ENCODE measurements at places on chromosomes 1 and 21. TPM values are rescaled to one million over a fixed set of nuclear protein-coding genes. Genes with fewer than 3 reads are reported as not detected.

- no peak for DNase-seq
Measured at GRCh38 chr1:99122039-99122438, 117.4 kb upstream of the PLPPR5 start.

- no peak for DNase-seq
Measured at GRCh38 chr1:109719337-109719837, 7.3 kb downstream of the GSTM5 start.

DNA sequence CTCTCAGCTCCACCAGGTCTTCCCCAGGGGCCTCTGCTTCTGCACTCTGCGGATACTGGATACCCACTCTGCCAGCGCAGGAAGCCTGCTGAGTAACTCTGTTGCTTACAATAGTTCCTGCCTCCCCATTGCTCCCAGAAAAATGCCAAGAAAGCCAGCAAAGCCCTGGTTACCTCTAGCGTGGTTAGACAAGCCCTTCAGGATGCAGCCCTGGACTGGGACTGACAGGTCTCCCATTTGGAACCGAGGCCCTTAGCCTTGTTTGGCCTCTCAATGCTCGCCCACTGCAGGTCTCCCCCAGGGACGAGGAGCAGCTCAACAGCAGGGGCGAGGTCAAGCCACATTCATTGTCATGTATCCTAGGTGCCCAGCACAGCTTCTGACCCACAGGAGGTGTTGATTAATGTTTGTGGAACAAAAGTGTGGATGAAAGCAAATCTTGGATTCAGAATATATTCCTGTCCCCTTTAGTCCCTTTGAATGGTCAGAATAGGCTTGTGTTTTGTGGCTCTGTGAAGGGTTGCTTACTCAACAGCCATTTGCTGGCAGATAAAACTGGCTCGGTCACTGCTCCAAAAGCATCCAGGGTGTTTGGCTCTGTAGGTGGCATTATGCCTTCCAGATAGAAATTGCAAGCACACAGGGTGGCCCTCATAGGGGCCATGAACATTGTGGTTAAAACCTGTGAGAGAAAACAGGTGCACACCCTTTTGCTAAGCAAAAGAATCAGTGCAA lies 58.9 kb downstream of the C1orf198 start:
- DNase-seq, result no peak

DNA sequence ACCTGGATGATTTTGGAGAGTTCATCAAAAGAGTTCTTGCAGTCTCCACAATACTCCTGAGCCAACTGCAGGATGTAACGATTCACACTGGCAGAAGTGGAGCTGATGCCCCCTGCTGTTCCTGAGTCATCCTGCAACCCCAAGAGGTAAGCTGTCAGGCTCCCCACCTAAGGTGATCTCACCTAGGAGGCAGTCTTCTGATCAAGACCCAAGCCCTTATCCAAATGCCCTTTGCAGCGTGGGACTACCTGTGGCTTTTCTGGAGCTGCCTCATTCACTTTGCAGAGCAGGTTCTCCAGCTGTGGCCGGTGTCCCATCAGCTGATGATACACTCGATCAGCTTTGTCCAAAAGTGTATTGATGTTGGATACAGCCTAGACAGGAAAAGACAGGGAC lies 96.4 kb downstream of the UBR4 start:
- DNase-seq, result no peak

Gene ISG15
- total RNA-seq, result 41.8 TPM

DNA sequence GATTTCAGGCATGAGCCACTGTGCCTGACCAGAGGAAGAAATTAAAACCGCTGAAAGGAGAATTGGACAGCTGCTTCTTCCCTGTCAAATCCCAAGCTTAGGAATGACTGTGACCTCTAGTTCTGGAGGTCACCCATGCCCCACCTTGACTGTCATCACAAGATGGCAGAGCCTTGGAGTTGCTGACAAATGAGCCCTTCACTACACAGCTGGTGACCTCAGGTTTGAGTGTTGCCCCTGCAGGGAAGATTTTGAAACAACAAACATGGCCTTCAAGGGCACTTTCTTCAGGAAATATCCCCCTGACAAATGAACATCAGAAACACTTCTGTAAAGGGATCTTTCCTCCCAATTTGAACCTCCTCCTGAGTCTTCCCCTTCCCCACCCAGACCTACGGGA lies 6.9 kb upstream of the SLC45A3 start:
- DNase-seq, result no peak

Gene PAPPA2
- 4.6 TPM for total RNA-seq

Gene MCOLN3
- 3.0 TPM for total RNA-seq

GRCh38 chr1:75725266-75725665 lies 757 bp downstream of the ACADM start:
- DNase-seq, result no peak

GRCh38 chr1:53047737-53048736 lies 14.0 kb upstream of the PODN start:
- DNase-seq, result no peak

Gene PRRC2C
- 69.9 TPM for total RNA-seq

DNA sequence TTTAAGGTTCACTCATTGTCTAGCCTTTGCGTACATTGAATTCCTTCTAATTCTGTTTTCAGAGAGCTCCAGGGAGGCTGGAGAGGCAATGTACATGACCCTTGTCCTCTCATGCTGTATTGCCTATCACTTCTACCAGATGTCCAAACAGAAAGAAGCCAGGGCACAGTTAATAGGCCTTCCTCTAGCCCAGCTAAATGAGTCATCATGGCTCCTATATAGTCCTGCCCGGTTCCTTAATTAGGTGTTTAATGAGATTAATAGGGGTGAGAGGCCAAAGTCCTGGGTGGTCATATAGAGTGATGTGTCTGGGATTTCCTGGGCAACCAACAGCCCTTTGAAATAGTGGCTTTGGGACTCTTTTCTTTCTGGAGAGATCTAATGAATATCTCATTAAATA lies 76.3 kb downstream of the ZSCAN20 start:
- DNase-seq, result no peak

- DNase-seq, result no peak
Measured at GRCh38 chr1:11860083-11860482, 1.3 kb upstream of the NPPB start.

GRCh38 chr1:239807361-239807760 lies 284.3 kb upstream of the FMN2 start:
- no peak for DNase-seq

GRCh38 chr1:43121256-43121900 lies 50.7 kb downstream of the EBNA1BP2 start:
- DNase-seq, result no peak

GRCh38 chr1:43444836-43445235 lies 8.9 kb downstream of the HYI start:
- no peak for DNase-seq

GRCh38 chr1:174160603-174161002 lies 1.3 kb downstream of the RABGAP1L start:
- no peak for DNase-seq

- no peak for DNase-seq
Measured at GRCh38 chr1:59880735-59881134, 45.8 kb downstream of the CYP2J2 start.

Gene LCE1F
- total RNA-seq, result not detected

GRCh38 chr1:226424221-226425003 lies 16.5 kb upstream of the PARP1 start:
- no peak for DNase-seq

Data from urinary bladder (tissue), 4 donors.